IPS-NIHi11 (cell line): ENCODE measurements at places on chromosomes 5 and 9.

DNA sequence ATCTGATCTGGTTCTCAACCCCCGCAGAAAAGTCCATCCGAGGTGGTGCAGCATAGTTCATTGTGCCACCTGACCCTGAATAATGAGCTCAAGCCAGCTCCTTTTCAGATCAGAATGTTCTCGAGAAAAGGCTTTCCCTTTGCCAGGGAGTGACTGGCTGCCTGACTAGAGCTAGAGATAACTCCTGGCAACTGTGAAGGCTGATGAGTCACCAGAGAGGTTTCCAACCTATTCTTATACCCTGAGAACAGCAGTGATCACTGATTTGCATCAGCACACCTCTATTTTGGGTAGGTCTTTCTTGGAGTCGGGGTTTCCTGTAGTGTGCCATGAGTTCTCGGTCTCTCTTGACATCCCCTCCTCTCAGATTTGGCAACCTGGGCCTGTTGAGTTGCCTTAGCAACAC lies 127.9 kb downstream of the PIK3R1 start:
- DNase-seq: peak; percentile 13

DNA sequence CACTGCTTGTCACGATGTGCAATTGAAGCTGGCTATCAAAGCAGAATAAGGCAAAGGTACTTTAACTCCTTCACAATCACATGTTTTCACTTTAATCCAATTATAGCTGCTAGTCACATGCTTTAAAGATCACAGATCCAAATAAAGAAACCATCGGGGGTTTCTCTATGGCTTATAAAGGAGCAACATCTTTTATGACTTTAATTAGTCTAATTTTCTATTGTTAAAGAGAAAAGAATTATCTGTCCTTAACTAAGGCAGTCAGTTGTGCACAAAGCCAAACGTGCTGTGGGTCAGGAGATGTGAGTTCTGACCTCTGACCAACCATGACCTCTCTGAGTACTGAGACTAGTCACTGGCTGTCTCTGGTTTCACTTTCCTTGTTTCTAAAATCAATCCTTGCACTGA lies 561.1 kb downstream of the RAB3C start:
- no peak for DNase-seq

DNA sequence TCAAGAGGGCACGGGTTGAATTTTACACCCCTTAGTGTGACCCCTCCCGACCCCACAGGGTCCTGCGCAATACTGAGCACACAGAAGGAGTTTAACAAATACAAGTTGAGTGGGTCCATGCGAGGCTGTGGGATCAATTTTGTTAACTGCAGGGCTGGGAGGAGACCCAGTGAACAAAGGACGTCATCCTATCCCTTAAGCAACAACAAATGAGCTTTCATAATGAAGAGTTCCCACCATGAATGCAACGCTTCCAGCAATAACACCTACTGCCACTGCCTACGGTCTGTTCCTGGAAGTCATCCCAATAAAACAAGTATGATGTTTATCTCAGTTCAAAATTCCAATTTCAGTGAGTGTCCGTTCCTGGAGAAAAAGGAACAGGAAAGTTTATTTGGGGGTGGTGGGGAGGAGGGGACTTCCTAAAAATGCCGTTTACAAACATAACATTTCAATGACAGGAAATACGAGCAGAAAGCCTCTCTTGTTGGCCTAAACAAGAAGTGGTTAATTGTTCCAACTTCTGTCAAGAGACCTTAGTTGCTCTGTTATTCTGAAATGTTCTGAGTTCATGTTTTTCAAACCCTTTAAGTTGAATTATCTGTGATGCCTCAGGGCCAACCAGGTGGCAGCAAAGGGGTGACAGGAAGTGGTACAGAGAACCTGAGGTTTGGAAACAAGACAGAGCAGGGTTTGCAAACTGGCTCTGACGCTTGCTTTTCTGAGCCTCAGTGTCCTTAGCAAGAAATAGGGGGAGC lies 65.8 kb upstream of the PLPP6 start:
- DNase-seq: no peak

DNA sequence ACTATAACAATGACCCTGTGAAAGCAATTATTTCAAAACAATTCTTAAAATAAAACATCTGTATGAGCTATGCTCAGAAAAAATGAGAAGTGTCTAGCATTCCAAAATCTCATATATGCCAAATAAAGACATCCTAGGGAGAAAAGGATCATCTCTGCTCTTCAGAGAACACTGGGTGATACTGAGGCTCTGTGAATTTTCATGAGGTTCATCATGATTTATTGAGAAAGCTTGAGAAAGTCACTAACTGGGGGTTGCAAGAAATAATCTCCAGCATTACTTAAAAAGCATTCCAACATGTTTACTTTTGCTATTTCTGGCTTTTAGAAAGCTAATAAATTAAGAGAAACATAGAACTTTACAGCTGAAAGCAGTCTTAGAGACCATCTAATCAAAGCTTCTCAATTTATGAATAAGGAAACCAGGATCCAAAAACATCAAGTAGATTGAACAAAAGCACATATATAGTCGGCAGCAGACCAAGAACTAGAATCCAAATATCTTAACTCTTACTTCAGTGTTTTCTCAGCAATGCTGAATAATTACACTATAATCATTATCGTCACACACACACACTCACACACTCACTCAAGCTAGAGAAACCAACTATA lies 372.8 kb downstream of the NR2F1-AS1 start:
- DNase-seq: no peak

DNA sequence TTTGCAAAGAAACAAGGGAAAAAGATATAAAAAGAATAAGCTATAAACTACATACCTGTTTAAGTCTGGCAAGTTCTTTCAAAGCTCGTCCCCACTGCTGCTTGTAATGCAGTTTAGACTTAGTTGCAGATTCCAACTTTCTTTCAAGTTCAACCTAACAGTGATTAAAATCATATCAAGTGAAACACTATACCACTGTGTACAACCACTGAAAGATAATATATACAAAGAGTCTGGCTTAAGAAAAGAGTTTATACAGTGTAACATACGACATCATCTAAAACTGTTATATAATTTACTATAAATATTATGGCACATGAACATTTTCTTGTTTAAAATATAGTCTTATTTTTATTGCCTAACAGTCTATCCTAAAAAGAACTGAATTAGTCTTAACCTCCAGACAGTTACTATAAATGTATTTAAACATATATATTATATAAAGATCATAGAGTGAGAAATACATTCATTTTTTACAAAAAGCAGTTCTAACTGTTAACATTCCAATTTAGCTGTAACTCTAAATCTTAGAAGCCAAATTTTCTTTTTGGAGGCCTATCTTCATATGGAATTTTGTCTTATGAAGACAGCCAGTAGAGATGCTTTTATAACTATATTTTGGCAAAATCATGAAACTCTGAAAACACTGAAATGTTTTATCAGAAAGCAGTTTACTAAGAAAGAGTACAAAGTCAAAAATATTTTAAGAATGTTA lies 58.6 kb downstream of the CEP120 start:
- DNase-seq: no peak

- DNase-seq: no peak
Measured at GRCh38 chr5:173328844-173329490, 753 bp upstream of the STC2 start.

- DNase-seq: no peak
Measured at GRCh38 chr5:173835661-173836060, 52.5 kb upstream of the CPEB4 start.

GRCh38 chr9:123551734-123552133 lies 195.7 kb downstream of the CRB2 start:
- DNase-seq: no peak

GRCh38 chr5:39876146-39876545 lies 451.4 kb upstream of the DAB2 start:
- no peak for DNase-seq

- no peak for DNase-seq
Measured at GRCh38 chr5:119290161-119290569, 65.7 kb upstream of the TNFAIP8 start.

DNA sequence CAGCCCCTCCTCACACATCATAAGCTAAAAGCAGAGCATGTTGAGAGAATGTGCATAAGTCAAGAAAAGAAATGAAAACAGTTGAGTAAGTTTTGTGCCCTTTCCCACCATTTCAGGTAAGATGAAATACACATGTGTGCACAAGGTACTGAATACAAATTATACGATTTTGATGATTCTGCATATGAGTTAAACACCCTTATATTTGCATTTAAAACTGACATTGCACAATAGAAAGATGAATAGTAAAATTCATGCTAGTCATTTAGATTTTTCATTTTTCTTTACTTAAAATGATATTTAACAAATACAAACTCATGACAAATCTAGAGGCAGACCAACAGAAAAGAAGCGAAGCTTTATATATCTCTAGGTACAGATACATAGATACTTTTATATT lies 24.9 kb upstream of the PSD2 start:
- no peak for DNase-seq

DNA sequence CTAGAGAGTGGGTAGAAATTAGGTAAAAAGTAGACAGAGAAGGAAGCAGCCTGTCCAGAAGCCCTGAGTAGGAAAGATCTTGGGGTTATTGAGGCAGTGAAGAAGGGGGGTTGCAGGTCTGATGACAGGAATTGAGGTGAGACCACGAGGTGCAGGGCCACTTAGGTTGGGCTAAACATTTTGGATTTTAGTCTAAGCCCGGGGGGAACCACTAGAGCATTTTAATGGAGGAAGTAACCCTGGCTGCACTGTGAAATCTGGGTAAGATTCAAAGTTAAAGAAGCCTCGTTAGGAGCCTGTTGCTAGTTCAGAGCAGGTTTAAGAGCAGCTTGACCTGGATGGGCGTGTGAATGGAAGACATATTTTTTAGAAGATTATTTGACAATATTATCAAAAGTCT lies 38.3 kb downstream of the MAP3K1 start:
- DNase-seq: no peak

DNA sequence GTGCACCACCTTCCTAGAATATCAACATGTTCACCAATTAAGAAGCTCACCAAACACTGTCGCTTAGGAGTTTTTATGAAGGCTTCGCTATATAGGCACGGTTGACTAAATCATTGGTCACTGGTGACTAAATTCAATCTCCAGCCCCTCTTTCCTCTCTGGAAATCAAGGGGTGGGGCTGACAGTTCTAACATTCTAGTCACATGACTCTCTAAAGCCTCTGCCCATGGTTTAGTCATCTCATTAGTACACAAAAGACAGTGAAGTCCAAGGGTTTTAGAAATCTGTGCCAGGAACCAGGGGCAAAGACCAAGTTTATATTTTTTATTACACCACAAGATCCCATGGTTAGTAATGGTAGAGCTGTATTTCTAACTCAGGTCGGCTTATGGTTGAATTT lies 243.2 kb downstream of the ELAVL2 start:
- DNase-seq: no peak

DNA sequence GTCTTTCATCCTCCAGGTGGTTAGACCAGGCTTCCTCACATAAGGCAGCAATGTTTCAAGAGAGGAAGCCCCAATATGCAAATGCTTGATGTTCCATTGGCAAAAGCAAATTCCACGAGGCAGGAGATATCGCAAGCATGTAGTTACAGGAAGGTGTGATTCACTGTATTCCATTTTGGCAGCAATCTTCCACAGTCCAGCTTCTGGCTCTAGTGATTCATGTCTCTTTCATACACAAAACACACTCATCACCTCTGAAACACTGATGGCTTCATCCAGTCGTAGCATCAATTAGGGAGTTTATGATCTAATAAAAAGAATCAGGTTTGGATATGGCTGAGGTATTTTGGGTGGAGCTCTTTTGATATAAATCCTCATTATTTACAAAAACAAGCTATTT lies 552.2 kb upstream of the RIOK2 start:
- no peak for DNase-seq

DNA sequence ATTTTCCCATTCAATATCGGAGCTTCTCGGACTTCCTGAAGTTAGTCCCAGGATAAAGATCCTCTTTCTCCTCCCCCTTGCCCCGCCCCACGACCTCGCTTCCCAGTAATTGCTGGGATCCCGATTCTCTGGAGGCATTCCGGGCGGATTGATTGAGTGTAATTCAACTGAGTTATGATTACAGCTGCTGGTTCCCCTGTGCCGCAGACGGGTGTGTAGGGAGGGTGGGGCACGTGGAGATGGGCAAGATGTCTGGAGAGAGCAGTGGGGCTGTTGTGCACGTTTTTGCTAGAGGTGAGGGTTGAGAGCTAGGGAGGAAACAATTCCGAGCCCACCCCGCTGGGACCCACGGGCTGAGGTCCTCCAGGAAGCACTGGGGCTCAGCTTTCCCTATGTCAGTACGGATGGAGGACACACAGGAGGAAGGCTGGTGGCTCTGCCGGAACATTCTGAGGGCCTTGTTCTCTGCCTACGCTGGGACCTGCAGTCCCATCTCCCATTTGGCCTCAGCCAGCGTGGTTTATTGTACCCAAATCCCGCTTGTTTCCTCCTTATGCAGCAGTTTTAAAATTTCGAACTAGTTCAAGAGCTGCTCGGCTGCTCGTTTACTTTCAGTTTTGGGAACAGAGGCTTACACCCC lies 2.4 kb upstream of the DMRT2 start:
- DNase-seq: no peak

- DNase-seq: no peak
Measured at GRCh38 chr9:122286764-122287163, 22.1 kb downstream of the MRRF start.

DNA sequence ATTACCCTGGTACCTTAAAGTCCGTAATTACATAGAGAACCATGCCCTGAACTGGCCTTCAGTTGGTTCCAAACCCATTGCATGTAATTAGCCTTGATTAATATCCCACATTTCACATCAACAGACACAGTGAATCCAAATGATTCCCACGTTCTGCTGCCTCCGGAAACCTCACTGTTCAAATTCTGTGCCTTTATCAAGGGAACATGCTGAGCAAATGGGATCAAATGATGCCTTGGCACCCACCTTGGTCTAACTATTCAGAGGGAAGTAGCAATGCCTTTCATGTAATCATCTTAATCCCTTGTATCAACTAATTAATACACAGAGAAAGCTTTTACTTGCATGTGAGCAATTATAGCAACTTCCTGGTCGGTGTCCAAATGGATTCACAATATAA lies 100.6 kb downstream of the EFNA5 start:
- DNase-seq: no peak

DNA sequence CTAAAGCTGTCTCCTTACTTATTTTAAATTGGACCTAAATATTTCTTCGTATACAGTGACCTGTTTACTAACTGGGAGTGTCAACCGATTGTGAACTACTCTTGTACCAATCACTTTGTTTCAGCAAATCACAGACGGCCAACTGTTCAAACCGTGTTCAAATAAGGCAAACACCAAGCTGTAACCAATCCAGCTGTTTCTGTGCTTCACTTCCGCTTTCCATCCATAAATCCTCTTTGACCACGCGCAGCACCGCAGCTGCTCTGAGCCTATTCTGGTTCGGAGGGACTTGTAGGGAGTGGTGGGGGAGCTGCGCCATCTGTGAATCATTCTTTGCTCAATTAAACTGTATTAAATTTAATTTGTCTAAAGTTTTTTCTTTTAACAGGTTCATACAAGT lies 4.8 kb upstream of the FAM240B start:
- no peak for DNase-seq

GRCh38 chr9:23606107-23606506 lies 219.9 kb downstream of the ELAVL2 start:
- no peak for DNase-seq

- DNase-seq: no peak
Measured at GRCh38 chr9:20200991-20201431, 412.2 kb upstream of the SLC24A2 start.
